ENCODE measurements at places on chromosomes 5 and 9. TPM values are rescaled to one million over a fixed set of nuclear protein-coding genes. Genes with fewer than 3 reads are reported as not detected.

The PCDHGA1 gene
- total RNA-seq = 0.05 TPM

The KYAT1 gene
- total RNA-seq = 13.8 TPM

GRCh38 chr9:86979657-86980056, 32.4 kb upstream of the GAS1 start:
- DNase-seq = no peak

DNA sequence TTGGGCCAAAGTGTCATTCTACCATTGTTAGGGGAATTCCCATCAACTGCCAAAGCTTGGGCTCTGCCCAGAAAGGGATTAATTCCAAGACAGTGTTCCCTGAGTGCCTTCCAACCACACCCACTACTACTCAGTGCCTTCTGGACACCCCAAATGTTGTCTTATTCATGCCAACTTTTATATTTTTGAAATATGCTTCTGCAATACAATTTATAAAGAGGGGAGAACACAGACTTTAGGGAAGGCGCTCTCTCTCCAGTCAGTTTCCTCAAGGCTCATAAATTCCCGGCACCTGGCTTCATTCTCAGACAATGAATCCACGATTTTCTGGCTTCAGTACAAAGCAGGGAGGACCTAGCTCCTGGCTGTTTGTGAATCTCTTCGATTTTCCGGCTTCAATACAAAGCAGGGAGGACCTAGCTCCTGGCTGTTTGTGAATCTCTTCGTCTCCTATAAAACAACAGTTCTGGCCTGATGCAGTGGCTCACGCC, 120.1 kb upstream of the MYO10 start:
- no peak for DNase-seq

The ACOT12 gene
- not detected for total RNA-seq

- no peak for DNase-seq
Measured at GRCh38 chr9:33480976-33481375, 7.3 kb upstream of the NOL6 start.

The LCN1 gene
- total RNA-seq = not detected

DNA sequence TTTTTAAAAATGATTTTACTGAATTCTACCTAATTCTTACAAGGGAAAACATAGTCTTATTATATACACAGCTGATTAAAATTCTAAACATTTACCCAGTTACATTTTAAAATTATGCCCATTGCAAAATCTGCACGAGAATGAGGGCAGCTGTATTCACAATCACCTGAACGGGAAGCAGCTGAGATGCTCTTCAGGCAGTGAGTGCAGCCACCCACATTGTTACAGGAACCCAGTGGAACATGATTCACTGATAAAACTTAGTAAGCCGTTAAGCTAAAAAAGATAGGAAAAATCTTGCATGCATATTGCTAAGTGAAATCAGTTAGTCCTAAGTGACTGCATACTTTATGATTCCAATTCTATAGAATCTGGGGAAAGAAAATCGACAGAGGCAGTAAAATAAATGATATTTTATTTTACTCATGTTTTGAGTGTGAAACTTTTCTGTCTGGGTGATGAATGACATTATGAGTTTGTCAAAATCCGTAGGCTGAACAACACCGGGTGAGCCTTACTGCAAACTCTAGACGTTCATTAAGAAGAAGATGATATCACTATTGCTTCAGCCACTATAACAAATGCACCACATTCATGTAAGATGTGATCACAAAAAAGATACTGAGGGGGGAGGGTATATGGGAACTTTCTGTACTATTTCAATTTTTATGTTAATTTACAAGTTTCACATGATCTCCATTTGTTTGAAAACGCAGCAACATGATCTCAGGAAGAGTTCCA, 39.1 kb upstream of the FLT4 start:
- DNase-seq = no peak

GRCh38 chr5:50967563-50968355, 301.3 kb downstream of the PARP8 start:
- no peak for DNase-seq

DNA sequence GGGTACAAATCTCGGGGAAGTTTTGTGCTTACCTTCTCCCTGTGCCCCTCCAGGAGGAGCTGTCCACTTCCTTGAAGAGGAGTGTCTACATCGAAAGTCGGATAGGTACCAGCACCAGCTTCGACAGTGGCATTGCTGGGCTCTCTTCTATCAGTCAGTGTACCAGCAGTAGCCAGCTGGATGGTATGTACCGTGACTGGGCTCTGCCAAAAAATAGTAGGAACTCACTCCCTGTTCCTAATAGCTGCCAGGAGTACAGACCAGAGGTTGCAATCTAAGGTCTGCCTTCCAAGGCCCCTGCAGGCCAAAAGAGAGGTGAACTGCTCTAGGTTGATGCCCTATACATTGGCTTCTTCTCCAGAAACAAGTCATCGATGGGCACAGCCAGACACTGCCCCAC, 3.9 kb downstream of the KIF20A start:
- no peak for DNase-seq

DNA sequence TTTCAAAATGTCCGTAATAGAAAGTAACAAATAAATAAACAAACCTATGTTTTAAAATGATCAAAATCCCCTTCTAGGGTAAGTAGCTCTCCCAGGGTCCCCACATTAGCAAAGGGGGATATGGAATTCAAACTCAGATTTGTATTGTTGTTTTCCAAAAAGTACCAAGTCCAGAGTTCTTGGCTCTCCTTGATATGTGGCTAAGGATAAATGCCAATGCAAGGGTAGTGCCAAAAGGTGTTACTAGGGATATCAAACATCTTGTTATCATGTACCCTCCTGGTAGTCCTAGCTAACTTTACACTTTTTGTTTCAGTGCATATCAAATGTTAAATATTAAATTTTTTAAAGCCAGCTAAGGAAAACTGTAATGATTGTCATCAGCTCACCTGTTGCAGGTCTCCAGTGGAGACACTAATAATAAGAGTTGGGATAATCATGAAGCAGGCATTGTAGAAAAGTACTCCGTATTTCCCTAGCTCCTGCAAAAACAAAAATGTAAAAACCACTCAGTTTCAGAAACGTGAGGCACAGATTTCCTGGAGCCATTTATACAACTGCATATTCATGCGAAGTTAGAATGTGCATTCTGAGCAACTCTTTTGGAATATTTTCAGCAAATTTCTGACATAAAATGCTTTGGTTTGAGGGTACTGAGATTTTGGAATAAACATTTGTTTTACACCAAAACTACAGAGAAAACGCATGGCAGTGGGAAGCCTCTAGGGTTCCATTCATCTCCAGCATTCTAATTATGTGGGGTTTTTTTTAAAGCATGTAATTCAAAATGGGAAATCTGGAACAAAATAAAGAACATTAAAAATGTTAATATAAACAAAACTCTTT, 39.8 kb downstream of the SLC35D2 start:
- DNase-seq = no peak

The FAT2 gene
- not detected for total RNA-seq

DNA sequence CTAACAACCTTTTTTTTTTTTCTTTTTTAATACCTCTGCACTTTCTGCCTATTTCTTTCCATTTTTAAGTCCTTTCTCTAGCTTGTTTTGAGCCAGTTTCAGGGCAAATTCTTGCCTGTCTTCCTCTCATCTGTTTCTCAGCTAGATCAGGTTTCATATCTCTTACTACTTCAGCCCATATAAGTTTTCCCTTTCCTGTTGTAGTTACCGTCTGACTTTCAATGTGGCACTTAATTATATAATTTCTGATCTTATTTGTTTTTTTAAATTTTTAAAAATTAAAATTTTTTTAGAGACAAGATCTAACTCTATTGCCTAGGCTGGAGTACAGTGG, 104.7 kb upstream of the ELL2 start:
- no peak for DNase-seq

- DNase-seq = no peak
Measured at GRCh38 chr5:75545131-75545530, 33.4 kb downstream of the POLK start.

GRCh38 chr9:115591584-115591984, 473.6 kb upstream of the TNC start:
- peak; percentile 17 for DNase-seq

DNA sequence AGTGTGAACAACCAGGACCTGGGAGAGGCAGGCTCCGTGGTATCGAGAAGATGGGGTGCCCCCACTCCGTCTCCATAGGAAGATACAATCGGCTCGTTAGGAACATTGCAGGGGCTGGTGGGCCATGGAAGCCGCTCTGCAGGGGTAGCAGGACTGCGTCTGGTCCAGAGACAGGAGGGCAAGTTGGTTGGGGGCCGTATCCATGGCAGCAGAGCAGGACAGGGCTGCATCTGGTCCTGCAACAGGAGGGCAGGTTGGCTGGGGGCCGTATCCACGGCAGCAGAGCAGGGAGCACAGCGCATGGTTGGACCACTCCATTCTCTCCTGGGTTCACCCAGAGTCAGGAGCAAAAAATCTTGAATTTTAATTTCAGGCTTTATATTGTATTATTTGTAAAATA, 98.2 kb downstream of the ANKRD33B start:
- DNase-seq = no peak

The PCDHGA12 gene
- 0.17 TPM for total RNA-seq

All from activated T-cell treated with anti-CD3 and anti-CD28 coated beads, Interleukin-2, amount 50 U/mL, for 72 hours (primary cell).